ENCODE measurements at places on chromosomes 11 and 22. TPM values are rescaled to one million over a fixed set of nuclear protein-coding genes. Genes with fewer than 3 reads are reported as not detected.

The KIAA0930 gene
- 58.3 TPM for total RNA-seq

The PIWIL4 gene
- total RNA-seq, result 0.32 TPM

The NCR3LG1 gene
- 1.1 TPM for total RNA-seq

The SEC14L2 gene
- 9.6 TPM for total RNA-seq

The SYT7 gene
- 0.97 TPM for total RNA-seq

The HBE1 gene
- total RNA-seq, result not detected

The NUDT8 gene
- total RNA-seq, result 12.0 TPM

The MOGAT2 gene
- total RNA-seq, result not detected

The SPI1 gene
- total RNA-seq, result not detected

The CDON gene
- 0.81 TPM for total RNA-seq

The TYR gene
- not detected for total RNA-seq

The TMEM121B gene
- under 0.01 TPM for total RNA-seq

The HOATZ gene
- total RNA-seq, result not detected

The C11orf91 gene
- not detected for total RNA-seq

The OVCH2 gene
- total RNA-seq, result not detected

The WBP2NL gene
- total RNA-seq, result 0.16 TPM

The TMEM45B gene
- 0.16 TPM for total RNA-seq

The C11orf16 gene
- not detected for total RNA-seq

The AMOTL1 gene
- total RNA-seq, result 47.6 TPM

The RAG2 gene
- total RNA-seq, result not detected

The OR4C3 gene
- total RNA-seq, result not detected

The PGM2L1 gene
- 47.4 TPM for total RNA-seq

The SLC36A4 gene
- total RNA-seq, result 9.9 TPM

The GSTT2 gene
- not detected for total RNA-seq

The P4HA3 gene
- 31.0 TPM for total RNA-seq

The CD3E gene
- total RNA-seq, result not detected

The MGAT3 gene
- total RNA-seq, result under 0.01 TPM

The NUP98 gene
- total RNA-seq, result 124 TPM

The TMEM258 gene
- 84.5 TPM for total RNA-seq

The PGA5 gene
- total RNA-seq, result not detected

The RGL4 gene
- total RNA-seq, result not detected

The CRELD2 gene
- 63.3 TPM for total RNA-seq

The CHRNA10 gene
- 0.94 TPM for total RNA-seq

The KREMEN1 gene
- total RNA-seq, result 0.16 TPM

The LMO1 gene
- not detected for total RNA-seq

The IFITM10 gene
- 0.25 TPM for total RNA-seq

The SNX19 gene
- 77.1 TPM for total RNA-seq

Measured in bladder microvascular endothelial cell (primary cell).